Central memory CD4-positive, alpha-beta T cell (primary cell): ENCODE measurements at places on chromosomes 6 and 20.

DNA sequence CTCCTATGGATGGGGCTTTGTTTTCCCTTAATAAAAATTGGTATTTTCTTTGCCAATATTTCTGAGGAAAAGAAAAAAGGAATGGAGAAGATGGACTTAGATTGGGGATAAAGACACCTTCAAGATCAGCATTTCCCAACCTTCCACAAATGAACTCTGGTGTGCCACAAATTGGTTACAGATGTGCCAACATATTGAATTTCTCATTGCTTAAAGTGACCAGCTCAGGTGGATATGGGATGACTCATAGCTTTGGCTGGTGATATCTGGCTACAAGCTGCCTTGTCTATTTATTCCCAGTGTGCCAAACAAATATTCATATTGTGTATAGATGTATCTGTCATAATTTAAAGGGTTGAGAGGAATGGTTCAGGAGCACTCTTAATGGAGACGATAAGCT, 32.5 kb downstream of the THEMIS start:
- no peak for DNase-seq

DNA sequence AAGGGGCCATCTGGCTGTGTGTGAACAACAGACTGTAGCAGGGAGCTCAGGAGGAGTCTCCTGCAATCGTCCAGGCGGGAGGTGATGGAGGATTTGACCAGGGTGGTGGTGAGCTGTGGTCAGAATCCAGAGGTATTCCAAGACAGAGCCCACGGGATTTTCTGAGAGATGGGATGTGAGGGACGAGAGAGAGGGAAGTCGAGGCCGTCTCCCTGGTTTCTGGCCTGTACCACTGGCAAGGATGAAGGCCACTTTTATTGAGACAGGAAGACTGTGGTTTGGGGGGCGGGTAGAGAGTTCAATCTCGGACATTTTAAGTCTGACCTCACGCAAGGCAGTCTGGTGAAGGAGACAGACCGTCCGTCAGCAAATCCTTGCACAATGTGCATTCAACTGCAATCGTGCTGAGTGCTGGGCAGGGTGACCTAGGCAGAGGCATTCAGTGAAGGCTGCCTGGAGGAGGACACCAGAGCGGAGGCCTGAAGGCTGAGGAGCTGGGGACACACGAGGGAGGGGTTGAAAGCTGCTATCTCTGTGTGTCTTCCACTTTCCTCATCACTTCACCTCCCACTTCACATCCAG, 53.9 kb downstream of the PREX1 start:
- no peak for DNase-seq

- no peak for DNase-seq
Observed at GRCh38 chr6:158558415-158559306, 1.2 kb upstream of the TMEM181 start.

- peak; percentile 82 for DNase-seq
Observed at GRCh38 chr6:108557494-108558371, 3.0 kb upstream of the FOXO3 start.

DNA sequence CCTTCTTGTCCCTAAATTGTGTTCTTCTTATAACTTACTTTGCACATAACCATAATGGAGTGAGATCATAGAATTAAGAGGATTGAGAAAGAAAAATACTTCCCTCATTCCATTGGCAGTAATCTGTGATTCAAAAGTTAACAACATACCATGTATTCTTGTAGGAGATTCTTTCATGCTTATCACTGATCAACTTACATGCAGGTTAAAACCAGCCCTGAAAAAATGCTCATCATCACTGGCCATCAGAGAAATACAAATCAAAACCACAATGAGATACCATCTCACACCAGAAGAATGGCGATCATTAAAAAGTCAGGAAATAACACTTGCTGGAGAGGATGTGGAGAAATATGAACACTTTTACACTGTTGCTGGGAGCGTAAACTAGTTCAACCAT, 36.5 kb upstream of the GFRAL start:
- no peak for DNase-seq

DNA sequence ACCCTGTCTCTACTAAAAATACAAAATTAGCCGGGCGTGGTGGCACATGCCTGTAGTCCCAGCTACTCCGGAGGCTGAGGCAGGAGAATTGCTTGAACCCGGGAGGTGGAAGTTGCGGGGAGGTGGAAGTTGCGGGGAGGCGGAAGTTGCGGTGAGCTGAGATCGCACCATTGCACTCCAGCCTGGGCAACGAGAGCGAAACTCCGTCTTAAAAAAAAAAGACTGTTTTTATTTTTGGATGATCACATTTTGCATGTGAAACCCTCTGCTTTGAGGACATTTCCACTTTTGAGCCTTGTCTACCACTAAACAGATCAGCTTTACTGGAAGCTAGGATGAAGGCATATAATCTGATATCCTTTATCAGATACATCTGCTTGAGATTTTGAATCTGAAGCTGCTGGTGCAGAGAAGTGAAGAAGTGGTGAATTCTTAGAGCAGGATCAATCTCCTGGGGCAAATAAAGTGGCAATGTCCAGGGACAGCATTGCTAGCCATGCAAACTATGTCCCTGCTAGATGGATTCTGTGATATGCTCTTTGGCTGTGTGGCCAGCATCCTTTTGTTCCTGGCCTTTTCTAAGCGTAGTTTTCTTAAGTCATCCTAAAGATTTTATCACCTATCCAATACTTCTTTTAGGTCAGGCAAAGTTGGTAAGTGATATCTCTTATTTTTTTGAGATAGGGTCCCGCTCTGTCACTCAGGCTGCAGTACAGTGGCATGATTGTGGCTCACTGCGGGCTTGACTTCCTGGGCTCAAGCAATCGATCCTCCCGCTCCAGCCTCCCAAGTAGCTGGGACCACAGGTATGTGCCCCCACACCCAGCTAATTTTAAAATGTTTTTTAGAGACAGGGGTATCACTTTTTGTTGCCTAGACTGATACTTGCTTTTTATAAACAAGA, 23.3 kb downstream of the RBL1 start:
- DNase-seq, result no peak

GRCh38 chr6:5338177-5338960, 77.1 kb downstream of the FARS2 start:
- no peak for DNase-seq

DNA sequence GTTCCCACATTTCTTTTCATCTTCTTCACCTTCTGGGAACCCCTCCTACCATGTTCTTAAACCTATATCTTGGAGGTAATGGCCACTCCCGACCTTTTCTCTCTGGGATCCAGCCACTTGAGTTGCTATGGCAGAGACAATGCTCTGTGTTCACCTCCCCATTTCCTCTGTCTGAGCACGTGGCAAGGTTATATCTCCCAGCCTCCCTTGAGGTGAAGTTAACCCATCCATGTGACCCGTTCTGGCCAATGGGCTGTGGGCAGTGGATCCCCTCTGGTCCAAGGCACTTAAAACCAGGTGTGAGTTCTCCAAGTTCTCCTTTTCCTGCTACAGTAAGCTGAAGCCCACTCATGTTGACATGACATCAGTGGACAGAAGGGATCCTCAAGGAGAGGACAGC, 261.4 kb downstream of the LRFN2 start:
- no peak for DNase-seq

- no peak for DNase-seq
Observed at GRCh38 chr6:27495386-27496135, 22.7 kb upstream of the ZNF184 start.

GRCh38 chr6:153129873-153130514, 1.1 kb downstream of the RGS17 start:
- no peak for DNase-seq

DNA sequence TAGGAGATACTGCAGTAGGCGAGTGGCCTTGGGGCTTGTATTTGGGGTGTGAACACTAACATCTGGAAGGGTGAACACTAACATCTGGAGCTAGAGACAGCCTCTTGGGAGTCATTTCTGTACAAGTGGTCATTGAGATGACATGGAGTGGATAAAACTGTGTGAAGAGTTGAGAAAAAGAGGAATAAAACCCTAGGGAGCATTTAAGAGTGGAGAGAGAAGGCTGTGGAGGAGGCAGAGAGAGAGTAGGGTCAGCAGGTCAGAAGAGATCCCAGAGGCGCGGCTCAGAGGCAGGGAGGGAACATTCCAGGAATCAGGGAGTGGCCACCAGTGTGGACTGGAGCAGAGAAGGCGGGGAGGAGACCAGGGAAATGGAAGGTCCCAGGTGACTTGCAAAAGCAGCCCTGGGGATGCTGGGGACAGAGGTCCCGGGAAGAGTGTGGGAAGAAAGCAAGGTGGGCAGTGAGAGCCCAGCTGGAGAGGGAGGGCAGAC, 202.0 kb upstream of the RNF24 start:
- no peak for DNase-seq

DNA sequence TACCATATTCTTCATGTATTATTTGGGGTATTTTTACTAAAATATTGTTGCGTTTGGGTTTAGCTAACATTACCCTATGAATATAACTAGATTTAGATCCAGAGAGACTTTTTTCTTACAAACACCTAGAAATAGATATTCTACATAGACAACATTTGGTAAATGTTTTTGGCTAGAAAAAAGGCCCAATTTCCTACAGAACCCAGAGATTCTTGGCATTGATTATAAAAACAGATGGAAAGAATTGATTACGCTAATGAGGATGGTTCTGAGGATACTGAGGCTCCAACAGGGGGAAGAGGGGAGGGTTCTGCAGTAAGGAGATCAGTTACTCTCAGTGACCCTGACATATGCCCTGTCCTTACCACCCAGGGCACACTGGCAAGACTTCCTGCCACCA, 123.2 kb downstream of the IPCEF1 start:
- no peak for DNase-seq

DNA sequence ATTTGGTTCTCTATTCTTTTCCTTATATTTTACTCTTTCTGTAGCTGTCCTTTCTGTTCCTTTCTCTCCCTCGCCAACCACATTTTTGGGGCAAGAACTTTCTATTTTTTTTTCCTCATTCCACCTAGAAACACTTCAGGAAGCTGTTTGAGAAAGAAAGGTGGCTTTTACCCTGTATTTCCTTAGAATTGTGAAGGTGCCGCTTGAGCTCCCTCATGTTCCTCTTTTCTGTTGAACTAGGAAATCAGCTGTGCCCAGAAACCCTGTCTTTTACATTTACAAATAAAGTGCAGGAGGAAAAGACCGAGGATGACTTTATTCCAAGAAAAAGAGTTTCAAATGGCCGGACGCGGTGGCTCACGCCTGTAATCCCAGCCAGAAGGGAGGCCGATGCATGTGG, 38.2 kb downstream of the OR2B2 start:
- DNase-seq, result no peak

- DNase-seq, result no peak
Observed at GRCh38 chr20:36307412-36308325, 1.5 kb downstream of the DLGAP4 start.

- DNase-seq, result no peak
Observed at GRCh38 chr6:159023893-159024292, 20.9 kb downstream of the TAGAP start.

GRCh38 chr6:148440877-148441453, 98.3 kb downstream of the SASH1 start:
- no peak for DNase-seq

DNA sequence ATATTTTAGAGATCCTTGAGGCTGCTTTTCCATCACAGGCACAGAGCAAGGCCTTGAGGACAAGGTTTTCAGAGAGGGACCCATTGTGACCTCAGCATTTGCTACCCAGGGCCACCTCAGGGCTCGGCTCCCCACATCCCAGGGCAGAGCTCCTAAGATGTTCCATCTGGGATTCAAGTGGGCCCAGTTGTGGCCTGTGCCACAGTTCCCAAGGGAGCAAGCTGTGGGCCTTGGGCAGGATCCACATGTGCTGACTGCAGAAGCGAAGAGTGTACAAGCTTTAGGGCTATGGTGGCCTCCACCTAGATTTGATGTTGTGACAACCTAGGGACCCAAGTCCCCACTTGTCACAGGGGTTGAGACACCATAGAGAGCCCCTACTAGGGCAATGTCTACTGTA, 608.1 kb downstream of the HACE1 start:
- no peak for DNase-seq

- no peak for DNase-seq
Observed at GRCh38 chr6:159461998-159462397, 231.0 kb downstream of the SOD2 start.

GRCh38 chr20:36483919-36484808, 57.2 kb upstream of the MYL9 start:
- DNase-seq, result no peak

DNA sequence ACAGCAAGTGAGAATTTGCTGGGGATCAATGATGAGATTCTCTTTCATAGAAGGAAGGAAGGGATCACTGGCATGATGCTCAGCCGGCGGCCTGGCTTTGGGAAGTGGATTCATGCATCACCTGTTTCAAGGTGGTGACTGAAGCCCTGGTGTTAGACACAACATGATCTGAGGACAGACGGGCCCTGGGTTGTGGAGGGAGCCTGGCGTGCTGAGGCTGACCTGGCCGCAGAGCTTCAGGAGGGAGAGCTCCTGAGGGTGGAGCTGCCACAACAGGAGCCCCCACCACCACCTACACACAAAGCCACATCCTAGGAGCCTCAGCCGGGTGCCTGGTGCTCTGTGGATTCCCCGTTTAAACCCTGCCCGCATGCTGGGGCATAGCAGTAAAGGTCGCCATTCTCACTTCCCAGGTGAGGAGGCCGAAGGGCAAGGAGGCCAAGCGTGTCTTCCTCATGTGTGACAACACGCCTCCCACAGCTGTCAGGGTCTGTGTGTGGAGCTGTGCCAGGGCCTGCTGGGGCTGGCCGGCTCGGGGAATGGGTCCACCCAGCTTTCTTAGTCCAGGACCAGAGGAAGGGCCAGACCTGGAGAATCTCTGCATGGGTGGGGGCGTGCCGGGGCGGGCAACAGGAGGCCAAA, 107.0 kb downstream of the ERMARD start:
- DNase-seq, result no peak

DNA sequence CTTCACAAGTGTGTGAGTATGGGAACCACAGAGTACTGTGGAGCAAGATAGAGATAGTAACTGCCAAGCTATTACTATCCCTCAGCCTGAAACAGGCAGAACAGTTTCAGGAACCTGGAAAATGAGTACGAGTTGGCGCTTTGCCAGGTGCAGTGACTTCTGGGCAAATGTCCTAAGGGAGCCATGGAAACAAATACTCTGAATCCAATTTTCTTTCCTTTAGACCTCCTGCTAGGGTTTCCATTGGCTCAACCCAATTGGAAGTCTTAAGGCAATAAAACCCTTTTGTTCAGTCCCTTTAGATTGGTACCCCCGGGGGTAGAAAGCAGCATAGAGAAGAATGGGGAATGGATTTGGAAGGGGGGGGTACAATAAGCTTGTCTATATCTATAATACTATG, 205.0 kb upstream of the EPHA7 start:
- DNase-seq, result no peak

DNA sequence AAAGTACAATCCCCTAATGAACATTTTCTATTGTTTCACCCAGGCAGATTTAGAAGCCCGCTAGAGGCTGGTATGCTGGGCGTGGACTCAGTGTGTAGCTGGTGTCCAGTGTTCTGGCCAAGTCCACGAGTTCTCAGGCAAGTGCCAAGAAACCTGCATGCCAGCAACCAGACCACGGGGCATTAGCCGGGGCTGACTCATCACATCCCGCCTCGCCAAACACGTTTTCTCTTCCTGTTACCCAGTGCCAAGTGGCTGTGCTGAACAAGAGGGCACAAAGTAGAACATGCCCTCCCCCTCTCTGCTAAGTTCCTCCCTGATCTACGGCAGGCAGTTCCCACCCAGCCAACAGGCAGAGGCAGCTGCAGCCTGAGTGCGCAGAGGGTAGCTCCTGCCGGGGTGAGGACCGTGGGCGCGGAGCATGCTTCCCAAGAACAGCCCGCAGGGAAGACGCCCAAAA, 29.6 kb downstream of the RAMACL start:
- no peak for DNase-seq
